Central memory CD8-positive, alpha-beta T cell (primary cell): ENCODE measurements at places on chromosomes 7 and 10.

DNA sequence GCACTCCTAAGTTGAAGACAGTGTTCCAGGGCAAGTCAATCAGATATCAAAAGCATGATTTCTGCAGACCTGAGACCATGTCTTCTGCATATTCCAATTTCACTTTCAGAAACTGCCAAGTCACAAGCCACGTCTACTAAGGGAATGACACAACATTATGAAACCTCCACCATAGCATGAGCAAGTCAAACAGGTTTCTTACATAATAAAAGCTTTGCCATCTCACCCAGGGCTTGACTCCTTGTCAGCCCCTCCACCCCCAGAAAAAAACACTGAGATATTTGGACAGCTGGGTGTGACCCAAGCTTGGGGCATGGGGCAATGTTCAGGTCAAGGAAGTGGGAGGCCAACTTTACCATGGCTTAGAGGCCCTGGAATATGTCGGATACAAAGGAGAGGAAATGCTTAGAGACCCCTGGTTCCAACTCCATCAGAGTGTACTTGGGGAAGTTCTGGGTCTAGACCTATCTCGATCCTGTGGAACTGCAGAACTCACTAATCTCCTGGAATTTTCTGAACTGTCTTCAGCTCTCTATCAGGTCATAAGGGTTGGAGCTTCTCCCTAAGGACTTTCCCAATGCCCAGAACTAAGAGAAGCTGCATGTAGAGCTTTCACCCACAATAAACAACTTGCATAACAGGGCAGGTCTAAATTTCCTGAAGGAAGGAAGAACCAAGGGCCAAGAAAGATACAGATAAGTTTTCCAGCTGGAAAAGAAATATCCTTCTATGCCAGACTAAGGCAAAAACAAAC, 80.6 kb upstream of the NAMPT start:
- no peak for DNase-seq

GRCh38 chr7:44801890-44802289, 5.4 kb downstream of the PPIA start:
- DNase-seq = no peak

- DNase-seq = no peak
Measured at GRCh38 chr10:124569623-124570470, 108.2 kb downstream of the LHPP start.

DNA sequence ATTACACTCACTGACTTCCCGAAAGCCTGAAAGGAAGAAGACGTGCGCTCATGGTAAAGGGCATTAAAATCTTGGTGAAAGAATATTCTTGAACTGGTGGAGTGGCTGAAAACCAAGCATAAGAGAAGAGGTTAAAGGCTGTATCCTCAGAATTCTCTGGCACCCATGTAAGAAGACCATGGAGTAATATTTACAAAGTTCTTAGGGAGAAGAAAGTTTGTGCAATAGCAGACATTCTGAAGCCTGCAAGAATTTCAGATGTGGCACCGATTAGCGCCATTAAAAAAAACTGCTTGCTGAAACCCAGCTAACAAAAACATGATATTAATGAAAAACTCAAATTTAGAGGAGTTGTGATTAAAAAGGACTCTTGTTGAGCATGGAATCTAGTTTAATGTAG, 44.1 kb downstream of the C1GALT1 start:
- no peak for DNase-seq

DNA sequence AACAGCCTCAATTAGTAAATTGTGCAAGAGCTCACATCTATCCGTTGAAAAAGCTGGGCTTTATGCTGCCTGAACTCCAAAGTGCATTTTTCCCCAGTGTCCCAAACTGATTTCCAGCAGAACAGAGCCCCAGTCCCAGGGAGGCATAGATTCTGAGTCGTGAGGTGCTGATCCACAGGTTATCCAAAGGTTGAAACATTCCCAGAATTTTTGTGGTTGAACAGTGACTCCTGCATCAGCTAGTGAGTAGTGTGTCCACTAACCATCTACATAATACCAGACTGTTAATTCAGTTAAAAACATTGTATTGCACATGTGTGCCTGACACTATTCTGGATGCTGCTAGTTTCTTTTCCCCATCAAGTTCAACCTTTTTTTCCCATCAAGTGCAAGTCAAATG, 761.5 kb downstream of the GATA3 start:
- no peak for DNase-seq

GRCh38 chr10:26486990-26487850, 49.1 kb downstream of the APBB1IP start:
- DNase-seq = no peak

DNA sequence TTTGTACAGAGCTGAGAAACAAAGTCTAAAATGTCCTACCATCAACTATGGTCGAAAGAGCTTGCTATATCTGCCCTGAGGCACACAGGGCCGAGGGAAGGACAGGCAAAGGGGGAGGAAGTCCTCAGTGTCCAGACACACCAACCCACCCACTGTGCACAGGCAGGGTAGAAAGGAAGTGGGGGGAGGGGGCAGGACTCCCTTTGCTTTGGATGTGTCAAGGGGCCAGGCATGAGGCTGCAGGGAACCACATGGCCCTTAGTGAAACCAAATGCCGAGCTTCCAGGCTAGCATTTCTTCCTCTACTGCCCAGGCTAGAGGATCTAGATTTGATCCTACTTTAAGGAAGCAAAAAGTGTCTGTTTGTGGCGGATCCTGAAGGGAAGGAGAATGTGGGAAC, 28.6 kb downstream of the KCNH2 start:
- DNase-seq = no peak

GRCh38 chr10:89659143-89660131, 14.4 kb upstream of the PANK1 start:
- no peak for DNase-seq

GRCh38 chr7:81600608-81601007, 169.2 kb downstream of the HGF start:
- no peak for DNase-seq

- DNase-seq = no peak
Measured at GRCh38 chr7:1611708-1612241, 41.9 kb upstream of the PSMG3 start.

DNA sequence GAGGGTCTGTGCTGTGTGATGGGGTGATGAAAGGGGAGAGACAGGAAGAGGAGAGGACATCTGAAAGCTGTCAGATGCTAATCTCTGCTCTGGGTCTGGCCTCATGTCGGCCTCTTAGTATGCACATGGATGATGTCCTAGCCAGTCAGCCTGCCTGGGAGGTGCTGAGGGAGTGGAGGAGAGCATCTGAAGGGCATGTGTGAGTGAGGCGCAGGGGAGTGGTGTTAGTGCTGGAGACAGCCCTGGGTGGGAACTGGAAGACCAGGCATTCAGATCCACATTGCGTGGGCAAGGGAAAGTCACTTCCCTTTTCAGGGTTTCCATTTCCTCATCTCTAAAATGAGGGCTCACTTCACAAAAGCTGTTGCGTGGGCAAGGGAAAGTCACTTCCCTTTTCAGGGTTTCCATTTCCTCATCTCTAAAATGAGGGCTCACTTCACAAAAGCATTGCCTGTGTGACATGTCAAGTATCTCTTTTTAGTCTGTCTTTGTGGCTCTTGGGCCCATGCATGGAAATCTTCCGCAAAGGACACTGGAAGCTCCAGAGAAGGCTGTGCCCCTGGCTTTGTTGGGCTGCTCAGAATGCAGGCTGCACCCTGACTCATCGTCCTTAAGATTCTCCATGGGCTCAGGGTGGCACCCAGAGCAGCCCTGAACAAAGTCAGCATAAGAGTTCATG, 10.0 kb downstream of the SFTPD start:
- DNase-seq = no peak

GRCh38 chr7:129436335-129436923, 2.2 kb downstream of the STRIP2 start:
- no peak for DNase-seq

GRCh38 chr7:66929165-66929564, 8.1 kb downstream of the TMEM248 start:
- no peak for DNase-seq

DNA sequence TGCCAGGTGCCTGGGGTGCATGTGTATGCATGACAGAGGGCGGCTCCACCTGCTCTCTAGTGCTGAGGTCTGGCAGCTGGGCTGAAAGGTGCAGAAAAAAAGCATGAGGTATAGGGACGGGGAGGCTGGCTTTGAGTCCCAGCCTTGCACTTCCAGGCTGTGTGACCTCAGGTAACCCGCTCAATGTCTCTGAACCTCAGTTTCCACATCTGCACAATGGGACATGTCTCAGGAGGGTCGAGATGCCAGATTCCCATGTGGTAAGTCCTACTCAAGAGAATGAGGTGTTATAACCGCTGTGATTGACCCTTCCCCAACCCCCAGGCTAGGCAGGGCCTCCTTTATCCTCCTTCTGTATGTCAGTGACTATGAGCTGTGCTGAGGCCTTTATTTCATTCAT, 48.8 kb downstream of the ARHGAP22 start:
- DNase-seq = no peak

DNA sequence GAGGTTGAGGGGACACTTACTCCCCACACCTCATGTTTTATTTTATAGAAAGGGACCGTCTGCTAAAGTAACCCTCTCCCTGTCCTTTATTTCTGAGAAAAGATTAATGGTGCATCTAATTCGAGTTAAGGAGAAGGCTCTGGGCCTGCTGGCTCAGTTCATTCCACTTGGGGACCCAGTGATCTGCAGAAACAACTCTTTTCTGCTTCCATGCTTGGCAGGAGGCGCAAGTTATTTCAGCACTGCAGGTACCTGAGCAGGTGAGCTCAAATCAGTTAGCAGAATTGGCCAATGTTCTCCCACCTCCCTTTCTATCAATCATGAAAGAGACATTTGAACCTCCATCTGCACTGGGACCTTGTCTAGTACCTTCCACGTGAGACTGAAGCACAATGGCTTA, 396.1 kb downstream of the SFMBT2 start:
- DNase-seq = no peak

DNA sequence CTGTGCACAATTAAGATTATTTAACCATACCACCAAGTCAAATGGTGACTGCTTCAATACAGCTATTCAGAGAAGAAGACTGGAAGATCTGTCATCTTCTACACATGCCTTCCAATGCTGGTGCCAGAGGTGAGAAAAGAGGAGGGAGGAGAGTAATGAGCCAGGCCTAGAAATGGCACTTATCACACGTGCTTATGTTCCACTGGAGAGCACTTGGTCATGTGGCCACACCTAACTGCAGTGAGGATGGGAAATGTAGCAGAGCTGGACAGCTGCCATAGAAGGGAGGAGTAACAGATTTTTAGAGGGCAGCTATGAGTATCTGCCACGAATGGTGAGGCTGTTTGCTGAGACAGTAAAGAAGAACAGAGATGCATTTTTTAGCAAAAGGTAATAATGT, 77.1 kb downstream of the MPLKIP start:
- no peak for DNase-seq

DNA sequence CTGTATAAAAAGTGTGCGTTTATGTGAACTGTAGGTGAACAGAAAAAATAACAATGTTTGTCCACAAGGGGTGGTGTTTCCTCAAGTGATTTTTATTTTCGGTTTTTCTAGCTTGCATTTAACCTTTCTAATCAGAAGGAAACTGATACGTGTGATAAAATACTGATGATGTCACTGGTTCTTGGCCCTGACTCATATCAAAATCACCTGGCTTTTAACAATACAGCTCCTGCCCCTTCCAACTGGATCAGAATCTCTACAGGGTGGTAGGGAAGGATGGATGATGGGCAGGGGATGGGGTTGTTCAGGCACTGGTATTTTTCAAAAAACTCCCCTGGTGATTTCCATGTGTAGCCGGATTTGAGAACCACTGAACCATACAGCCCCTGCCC, 10.9 kb downstream of the NPFFR1 start:
- DNase-seq = no peak

DNA sequence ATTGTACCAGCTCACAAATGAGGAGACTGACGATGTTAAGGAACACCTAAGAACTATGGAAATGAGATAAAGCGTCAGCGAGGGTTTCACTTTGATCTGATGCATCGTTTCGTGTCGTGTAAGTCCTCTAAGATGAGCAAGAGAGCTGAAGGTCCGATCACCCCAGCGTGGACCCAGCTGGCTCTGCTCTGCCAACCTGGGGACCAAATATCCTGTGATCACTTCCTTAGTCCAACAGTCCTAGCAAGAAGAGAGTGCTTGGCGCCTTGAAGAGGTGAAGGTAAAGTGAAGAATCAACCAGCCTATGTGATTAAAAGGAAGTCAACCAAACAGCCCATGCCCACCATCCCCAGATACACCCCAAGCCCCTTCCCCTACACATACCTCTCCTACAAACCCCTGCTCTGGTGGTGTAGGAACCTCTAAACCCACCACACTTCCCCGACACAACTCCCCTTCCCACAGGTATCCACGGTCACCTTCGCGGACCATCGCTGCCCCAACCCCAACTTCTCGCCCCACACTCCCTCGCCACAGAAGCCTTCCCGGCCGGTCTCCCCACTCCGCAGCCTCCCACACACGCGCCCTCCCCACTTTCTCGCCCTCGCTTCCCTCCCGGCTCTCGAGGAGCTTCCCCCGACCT, 722 bp downstream of the UPF2 start:
- DNase-seq = no peak

DNA sequence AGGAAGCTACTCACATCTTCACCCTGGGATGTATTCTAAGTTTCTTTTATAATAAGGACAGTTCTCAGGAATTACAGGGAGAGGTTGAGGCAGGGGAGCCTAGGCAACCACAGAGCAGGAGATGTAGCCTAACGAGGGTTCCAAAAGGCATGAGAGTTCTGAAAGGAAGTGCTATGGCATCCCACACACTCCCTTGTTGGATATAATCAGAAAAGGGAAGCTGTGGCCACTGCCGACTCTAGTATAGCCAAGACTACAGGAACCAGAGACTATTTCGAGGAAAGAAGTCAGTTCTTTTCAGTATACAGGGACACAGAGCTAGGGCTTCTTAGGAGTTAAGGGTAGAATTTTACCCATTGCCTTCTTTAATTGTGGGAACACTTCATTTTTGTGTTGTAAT, 11.0 kb downstream of the PRR15 start:
- no peak for DNase-seq

DNA sequence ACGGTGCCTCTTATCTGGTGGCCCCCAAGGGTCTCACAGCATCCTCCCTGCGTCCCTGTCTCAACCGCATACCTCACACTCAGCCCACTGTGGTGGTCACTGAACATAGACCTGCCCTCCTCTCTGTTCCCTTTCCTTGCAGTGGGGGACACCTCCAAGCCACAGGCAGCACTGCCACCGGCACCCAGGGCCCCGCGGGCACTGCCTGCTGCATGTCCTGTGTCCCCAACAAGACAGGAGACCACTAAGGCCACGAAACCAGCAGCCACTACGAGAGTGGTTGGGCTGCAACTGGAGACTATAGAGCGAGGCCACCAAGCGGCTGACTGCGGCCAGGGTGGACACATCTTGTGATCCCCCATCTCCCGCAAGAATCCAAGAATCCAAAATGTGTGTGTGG, 15.3 kb downstream of the BRI3 start:
- DNase-seq = no peak
